Epithelial cell of esophagus (primary cell): ENCODE measurements at places on chromosomes 3 and 15.

DNA sequence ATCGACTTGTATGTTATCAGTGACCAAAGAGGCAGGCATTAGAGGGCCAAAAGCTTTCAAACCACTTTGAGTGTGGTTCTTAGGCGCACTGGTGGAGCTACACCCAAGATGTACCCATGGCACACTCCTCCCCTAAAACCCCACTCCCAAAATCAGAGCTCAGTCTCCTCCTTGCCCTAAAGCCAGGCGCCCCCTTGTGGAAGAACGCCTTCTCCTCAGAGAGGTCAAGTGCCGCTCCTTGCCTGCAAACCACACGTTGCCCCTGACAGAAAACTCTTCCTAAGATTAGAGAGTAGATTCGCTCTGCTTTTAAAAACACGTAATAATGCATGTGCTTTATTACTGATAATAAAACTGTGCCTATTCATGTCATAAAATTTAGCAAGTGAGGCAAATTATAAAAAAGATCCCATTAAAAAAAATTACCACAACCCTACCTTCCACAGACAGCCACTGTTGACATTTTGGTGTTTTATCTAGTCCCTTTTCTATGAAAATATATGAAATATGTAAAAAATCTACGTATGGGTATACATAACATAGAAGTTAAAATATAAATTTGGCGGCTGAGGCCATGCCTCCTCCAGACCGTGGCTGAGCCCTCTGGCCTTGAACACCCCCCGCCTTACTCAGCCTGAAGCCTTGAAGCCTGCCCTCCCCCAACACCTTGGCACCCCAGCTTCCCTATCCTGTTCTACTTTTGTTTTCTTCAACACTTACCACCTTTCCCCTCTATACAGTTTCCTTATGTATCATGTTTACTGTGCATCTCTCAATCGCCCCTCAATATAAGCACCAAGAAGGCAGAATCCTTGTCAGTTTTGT lies 33.5 kb downstream of the BCL2L10 start:
- DNase-seq, result peak; percentile 75

DNA sequence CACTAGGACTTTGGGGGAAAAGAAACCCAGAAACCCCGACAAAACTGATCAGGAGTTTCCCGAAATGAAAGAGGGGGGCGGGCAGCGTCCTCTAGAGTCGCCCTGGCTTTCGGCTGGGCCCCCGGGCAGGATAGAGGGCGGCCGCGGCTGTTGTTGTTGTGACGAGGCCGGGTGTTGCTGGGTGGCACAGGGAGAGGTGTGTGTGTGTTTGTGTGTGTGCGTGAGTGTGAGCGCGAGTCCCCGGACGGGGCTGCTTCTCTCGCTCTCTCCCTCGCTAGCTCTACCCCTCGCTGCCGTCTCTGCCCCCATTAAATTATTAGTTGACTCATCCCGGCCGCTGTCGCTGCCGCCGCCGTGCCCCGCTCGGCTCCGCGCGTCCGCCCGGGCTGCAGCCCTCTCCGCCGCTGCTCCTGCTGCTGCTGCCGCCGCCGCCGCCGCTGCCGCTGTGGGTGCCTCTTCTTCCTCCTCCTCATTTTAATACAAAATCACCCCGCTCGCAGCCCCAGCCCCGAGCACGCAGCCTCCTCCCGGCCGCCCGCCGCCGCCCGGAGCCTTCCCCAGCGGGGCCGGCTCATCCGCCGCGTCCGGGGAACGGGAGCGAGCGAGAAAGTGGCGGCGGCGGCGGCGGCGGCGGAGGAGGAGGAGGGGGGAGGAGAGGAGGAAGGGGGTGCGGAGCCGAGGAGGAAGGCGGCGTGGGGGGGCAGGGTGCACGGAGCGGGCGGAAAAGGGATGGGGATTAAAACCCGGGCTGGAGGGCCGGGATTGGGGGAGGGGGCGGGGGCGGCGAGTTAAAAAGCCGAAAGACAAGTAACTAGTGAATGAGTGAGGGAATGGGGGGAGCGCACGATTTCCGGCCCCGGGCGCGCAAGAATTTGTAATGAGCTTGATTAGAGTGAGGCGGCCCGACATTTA lies at the start of gene SATB1:
SATB1 (minus strand) TSS at position 611 of the 912 bp plus-strand sequence. CDS start 4,372 bp downstream, outside the sequence.
- DNase-seq, result peak; percentile 50

GRCh38 chr15:38048001-38048455 lies 113.6 kb downstream of the TMCO5A start:
- DNase-seq, result no peak

DNA sequence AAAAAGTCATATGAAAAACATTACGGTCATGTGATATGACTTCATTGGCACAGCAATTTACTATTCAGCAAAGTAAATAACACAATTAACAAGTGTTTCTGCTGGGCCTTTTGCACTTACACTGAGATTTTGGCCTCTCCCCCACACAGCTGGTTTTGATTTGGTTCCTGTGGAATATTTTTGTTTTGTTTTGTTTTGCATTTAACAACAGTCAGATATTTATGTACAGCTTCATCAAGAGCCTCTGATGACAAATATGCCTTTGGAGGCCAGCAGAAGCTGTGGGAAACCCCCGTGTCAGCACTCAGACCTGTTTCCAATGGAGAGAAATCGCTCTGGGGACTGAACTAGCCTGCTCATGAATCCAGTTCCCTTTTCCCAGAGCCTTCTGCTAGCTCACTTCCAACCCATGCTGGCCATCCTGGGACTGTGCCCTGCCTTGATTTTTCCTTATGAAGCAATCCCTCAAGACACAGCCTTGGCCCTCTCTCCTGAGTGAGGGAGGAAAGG lies 161.9 kb downstream of the ATG7 start:
- DNase-seq, result peak; percentile 46

DNA sequence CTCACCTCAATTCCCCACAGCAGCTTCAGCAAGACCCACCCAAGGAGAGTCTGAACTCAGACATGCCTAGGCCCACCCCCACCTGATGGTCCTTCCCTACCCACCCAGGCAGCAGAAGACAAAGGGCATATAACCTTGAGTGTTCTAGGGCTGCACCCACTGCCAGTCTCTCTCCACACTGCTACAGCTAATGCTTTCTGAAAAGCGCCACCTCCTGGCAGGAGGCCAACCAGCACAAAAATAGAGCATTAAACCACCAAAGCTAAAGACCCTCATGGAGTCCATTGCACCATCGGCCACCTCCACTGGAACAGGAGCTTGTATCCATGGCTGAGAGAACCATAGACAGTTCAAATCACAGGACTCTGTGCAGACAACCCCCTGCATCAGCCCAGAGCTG lies 11.3 kb upstream of the RPL39L start:
- DNase-seq, result peak; percentile 10

DNA sequence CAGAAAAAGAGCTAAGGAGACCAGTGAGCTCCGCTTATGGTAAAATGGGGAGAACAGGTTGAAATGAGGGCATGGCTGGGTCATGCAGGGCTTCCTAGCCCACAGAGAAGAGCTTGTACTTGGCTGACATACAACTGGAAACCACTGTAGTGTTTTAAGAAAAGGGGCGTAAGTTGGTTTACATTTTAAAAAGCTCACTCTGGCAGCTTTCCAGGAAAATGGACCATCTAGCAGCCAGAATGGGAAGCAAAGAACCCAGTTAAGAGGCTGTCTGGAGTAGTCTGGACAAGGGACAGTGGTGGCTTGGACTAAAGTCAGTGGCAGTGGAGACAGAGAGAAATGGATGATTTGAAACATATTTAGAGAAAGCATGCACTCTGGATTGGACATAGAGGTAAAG lies 1.9 kb downstream of the MORC1 start:
- no peak for DNase-seq

- peak; percentile 17 for DNase-seq
These were observed 136.3 kb downstream of the THSD4 start for GRCh38 chr15:71251584-71252043.

- DNase-seq, result peak; percentile 23
These were observed 35.5 kb upstream of the PLCL2 start for GRCh38 chr3:16849229-16849628.
